ENCODE measurements at places on chromosomes 2 and 18.

DNA sequence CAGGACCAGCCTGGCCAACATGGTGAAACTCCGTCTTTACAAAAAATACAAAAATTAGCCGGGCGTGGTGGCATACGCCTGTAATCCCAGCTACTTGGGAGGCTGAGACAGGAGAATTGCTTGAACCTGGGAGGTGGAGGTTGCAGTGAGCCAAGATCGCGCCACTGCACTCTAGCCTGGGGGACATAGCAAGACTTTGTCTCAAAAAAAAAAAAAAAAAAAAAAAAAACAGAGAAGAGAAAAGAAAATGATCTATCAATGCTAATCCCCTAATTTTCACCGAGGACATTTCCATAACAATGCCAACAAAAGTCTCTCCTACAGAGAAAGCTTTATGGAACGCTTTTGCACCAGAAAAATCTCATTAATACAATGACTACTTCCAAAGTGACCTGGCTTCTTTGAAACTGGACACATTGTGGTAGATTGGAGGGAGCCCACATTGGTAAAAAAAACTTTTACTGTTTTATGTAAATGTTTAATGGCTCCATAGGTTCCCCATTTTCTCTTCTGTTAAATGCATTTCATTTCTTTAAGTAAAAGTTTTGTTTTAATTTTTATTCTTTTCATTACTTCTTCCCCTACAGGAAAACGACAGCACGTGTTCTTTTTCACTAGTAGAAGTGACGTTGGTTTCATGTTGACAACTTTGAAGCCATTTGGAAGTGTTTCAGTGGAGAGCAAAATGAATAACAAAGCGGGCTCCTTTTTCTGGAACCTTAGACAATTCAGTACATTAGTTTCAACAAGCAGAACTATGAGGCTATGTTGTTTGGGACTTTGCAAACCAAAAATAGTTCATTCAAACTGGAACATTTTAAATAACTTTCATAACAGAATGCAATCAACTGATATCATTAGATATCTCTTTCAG is 888 bp downstream of the FASTKD2 start:
- no peak for DNase-seq

DNA sequence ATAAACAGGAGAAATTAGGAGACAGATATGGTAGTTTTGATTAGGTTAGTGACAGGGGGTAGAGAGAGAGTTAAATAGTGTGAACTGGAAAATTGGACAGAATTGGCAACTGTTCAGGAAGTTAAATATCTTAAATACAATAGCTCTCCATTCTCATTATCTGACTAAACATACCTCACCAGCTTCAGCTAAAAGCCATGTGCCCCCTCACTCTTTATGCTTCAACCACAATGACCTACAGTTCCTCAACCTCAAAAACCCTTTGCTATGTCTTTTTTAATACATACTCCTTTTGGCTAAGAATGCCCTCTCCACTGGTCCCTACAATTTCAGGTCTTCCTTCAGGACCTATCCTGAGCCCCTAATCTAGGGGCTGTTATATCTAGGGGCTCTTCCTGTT is 740.2 kb upstream of the ZEB2 start:
- no peak for DNase-seq

DNA sequence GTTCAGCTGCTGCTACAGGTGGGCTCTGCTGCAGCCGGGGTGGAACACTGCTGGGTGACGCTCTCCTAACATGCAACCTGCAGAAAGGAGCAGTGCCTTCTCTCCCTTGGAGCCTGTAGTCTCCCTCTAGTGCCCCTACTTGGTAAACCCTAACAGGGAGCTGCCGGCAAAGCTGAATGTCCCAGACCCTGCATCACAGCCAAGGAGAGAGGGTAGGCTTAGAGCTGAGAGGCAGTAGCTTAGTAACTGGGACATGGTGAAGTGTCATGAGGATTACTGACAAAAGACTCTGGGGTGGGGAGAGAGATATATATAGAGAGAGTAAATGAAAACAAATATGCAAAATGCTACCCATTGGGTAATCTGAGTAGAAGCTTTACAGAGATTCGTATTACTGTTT is 9.9 kb downstream of the NCAPH start:
- DNase-seq = no peak

- no peak for DNase-seq
Measured at GRCh38 chr2:138846216-138846821, 66.1 kb upstream of the NXPH2 start.

DNA sequence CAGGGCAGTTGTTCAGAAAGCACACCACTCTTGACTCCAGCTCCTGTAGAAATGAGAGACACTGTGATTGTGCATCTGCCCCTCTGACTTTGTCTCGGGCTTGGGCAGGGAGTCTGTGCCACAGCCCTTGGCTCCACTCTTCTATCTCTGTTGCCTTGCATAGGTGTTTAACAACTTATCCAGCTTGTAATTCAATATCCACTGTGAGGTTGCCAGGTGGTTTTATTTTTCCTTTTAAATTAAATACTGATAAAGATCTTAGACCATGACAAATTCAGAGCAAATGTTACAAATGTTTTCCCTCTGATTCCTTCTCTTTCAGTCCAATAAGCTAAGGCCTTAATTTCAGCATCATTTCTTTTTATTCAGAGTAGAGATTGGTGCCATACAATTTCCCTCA is 421.7 kb downstream of the STK39 start:
- no peak for DNase-seq

DNA sequence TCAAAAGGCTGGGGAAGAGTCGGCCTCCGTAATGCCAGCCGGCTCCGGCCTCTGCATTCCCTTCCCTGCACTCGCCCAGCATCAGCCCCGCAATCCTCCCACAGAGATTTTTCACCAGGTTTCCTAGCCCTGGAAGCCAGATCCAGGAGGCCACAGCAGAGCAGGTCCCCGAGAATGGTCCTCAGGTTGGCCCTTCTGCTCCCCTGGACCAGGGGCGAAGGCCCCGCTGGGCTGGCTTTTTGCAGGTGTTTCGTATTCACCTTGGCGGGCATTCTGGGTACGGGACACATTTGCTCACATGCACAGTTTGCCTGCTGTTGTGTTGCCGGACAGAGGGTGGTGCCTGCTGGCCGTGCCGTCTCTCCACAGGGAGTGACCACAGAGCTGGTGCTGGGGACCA is 309.5 kb downstream of the NDUFA10 start:
- no peak for DNase-seq

GRCh38 chr2:16728351-16729136 is 62.9 kb upstream of the CYRIA start:
- DNase-seq = no peak

- DNase-seq = no peak
Measured at GRCh38 chr2:225761396-225761795, 361.9 kb downstream of the NYAP2 start.

DNA sequence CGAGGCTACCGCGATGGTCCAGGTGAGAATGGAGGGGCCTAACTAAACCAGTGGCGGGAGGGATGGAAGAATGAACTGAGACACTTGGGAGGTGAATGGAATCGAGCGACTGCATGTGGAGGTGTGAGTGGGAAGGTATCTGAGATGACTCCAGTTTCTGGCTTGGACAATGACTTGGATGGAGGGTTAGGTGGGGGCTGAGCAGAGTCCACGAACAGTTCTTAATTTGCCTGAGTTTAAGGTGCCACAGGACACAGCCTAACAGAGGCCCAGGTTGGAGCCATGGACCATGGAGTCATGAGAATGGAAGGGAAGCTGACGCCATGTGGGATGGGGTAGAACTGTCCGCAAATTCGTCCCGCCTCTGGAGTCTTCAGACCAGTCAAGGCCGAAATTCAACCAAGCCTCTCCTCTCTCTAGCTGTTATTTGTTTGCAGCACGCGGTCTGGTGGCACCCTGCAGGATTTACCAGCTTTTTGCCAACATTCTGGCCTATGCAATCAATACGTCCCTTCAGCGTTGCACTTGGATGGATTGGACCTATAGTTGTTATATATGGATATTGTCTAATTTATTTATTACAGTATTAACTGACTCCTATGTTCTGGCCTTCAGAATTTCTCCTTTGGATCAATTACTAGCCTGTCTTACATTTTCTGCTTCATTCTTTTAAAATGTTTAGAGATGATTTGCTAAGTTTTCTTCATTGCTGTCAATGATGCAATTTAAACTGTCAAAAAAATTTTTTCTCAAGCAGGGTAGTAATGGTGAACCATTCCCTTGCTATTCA is 940 bp upstream of the BOLA3 start:
- DNase-seq = no peak

DNA sequence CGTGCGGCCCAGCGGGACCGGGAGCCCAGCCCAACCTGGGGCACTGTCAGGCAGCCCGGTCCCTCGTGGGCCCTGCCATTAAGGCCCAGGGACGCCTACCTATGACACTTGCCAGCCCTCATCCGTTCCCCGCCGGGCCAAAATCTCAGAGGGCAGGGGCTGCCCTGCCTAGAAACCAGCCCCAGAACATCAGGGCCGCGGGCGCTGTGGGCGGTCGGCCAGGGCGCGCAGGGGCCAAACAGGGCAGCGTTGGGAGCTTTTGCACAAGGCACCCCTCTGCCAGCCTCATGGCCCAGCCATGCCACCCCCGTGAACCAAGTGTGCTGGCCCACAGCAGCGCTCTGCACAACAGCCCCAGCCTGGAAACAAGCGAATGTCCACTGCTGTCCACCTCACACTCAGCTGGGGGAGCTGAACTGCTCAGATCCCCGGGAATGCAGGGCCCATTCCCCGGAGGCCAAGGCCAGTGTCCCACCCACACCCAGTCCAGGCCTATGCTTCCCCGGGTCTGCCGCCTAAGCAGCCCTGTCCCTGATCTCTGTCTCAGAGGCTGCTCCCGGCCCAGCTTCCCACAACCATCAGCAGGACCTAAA is 3.5 kb upstream of the NEURL3 start:
- no peak for DNase-seq

DNA sequence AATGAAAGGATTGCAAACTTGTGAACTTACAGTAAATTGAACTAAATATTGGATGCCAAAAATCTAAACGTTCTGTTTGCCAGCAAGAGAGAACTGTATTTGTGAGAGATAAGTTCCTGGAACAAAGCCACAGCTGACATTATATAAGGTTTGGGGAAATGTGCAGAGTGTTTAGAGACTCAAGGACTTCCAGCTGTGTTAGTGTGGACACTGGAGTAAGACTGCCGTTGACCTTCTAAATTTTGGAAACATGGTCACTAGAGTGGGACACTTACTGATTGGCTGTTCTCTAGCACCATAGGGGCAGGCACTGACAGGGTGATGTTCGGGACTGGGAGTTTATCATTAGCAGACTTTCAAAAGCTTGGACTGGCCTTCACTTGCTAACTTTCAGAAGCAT is 40.5 kb downstream of the SCN9A start:
- DNase-seq = no peak

GRCh38 chr18:75678627-75679026 is 251.1 kb upstream of the SMIM21 start:
- no peak for DNase-seq

DNA sequence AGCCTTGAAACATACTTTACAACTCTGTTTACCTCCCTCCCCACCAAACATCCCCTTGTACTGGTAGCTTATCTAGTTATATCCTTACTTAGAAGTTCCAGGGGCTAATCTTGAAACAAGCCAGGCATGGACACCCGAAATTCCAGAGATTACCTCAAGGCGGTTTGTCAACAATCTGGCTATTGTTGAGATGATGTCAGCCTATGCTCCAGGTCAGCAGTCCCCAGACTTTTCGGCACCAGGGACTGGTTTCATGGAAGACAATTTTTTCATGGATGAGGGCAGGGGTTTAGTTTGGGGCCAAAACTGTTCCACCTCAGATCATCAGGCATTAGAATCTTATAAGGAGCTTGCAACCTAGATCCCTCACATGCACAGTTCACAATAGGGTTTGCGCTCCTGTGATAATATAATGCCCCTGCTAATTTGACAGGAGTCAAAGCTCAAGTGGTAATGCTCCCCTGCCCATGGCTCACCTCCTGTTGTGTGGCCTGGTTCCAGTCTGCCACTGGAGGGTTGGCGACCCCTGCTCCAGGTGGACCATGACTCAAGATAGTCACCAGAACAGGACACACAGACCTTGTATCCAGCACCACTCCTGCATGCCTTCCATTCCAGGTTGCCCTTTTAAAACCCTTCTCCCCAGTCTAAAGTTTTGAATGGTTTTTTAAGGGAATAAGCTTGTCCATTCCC is 171.2 kb downstream of the SPAG16 start:
- no peak for DNase-seq

- DNase-seq = no peak
Measured at GRCh38 chr2:65381607-65382051, 50.8 kb downstream of the SPRED2 start.

GRCh38 chr18:73827801-73828200 is 319.8 kb downstream of the FBXO15 start:
- no peak for DNase-seq

DNA sequence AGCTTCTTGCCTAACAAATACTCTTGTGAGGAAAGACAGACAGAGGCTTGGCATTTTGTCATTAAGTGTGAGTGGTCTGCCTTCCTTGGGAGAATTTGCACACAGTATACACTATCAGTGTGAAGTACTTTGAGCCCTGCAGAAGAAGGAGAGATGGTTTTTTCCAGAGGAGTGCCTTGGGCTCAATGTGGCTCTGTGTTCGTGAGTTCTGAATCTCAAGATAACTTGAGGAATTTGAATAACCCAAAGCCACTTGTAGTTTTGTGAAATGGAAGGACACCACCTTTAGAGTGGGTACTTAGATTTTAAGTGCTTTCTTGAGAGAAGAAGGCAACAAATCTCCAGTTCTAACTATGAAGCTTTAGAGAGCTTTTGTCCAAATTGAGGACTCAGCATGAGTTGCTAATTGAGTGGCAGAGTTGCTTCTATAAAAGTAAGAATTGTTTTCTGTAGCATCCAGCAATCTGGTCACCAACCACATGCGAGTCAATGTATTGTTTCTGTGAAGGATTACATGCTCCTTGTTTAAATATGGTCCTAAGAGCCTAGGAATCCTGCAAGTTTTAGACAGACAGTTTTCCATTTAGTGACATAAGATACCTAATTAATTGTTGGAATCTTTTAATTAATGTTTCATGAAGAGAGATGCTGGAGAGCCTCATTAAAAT is 68.3 kb downstream of the BABAM2 start:
- DNase-seq = no peak

GRCh38 chr2:52895726-52896340 is 871.8 kb upstream of the CHAC2 start:
- no peak for DNase-seq

- DNase-seq = no peak
Measured at GRCh38 chr2:145136702-145137101, 616.8 kb upstream of the ZEB2 start.

DNA sequence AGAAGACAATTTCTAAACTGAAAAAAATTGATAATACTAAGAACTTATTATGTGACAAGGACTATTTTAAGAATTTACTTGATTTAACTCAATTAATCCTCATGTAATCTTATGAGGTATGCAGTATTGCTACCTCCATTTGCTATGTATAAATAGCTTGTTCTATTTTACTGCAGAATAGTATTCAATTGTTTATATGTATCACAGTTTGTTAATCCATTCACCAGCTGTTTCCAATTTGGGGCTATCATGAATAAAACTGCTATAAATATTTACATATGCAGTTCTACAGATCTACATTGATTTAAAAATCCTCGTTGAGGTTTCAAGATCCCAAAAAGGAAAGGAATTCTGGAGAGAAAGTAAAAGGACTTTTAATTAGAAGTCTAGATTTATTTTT is 54.8 kb upstream of the DOCK10 start:
- no peak for DNase-seq
